ENCODE measurements at places on chromosomes 3 and 15.

GRCh38 chr15:74530771-74531143, 10.3 kb upstream of the ARID3B start:
- no peak for DNase-seq

DNA sequence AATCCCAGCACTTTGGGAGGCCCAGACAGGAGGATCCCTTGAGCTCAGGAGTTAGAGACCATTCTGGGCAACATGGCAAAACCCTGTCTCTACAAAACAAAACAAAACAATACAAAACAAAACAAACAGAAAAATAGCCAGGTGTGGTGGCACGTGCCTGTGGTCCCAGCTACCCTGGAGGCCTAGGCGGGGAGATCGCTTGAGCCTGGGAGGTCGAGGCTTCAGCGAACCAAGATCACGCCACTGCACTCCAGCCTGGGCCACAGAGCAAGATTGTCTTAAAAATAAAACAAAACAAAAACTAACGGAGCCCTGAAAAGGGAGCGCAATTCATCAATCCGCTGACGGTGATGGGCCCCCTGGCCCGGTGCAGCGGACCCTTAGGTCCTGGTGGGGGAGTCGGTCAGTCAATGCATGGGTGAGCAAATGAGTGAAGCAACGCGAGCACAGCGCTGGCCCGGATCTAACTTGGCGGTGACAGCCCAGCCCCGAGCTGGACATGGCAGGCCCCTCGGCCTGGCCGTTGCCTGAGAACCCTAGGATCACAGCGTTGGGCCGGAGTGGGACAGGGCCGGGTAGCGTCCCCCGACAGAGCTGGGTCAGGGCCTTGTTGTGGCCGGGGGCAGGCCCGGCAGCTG, 52.4 kb upstream of the BLM start:
- peak; percentile 62 for DNase-seq

- peak; percentile 90 for DNase-seq
These were observed 16.1 kb upstream of the LARP6 start for GRCh38 chr15:70870051-70870450.

GRCh38 chr3:49134471-49135265, 1.8 kb upstream of the LAMB2 start:
- DNase-seq: no peak

DNA sequence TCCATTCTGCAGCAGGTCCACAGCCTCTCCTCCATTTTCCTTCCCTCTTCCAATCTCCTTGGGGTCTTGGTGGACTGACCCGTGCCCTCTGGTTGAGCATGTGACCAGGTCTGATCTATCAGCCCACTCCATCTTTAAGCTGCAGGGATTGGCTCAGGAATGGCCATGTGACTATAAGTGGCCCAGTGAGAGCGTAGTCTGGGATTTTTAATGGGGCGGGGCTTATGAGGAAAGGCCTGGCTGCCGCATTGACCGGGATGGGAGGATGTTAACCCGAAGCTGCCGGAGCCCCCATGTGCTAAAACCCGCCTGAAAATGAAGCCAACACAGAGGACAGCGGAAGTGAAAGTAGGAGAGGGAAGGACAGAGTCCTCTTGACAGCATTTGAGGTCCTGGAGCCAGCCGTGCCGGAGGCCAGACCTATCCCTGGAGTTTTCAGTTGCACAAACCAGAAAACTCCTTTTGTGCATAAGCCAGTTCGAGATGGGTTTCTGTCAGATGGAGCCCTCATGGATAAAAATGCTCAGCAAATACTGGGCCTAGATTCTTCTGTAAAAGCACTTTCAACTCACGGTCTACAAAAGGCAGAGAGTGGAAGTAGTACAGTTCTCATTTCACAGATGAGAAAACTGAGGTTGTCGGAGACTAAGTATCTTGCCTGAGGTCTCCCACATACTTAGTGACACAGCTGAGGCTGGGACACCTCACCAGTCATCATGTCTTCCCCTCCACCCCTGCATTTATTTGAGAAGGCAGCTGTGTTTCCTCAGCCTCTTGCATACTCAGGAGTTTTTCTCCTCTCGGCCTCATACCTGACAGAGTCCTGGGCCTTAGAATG, 61.9 kb downstream of the ATP2B2 start:
- DNase-seq: no peak

GRCh38 chr3:53238051-53238850, 17.6 kb downstream of the TKT start:
- peak; percentile 94 for DNase-seq

DNA sequence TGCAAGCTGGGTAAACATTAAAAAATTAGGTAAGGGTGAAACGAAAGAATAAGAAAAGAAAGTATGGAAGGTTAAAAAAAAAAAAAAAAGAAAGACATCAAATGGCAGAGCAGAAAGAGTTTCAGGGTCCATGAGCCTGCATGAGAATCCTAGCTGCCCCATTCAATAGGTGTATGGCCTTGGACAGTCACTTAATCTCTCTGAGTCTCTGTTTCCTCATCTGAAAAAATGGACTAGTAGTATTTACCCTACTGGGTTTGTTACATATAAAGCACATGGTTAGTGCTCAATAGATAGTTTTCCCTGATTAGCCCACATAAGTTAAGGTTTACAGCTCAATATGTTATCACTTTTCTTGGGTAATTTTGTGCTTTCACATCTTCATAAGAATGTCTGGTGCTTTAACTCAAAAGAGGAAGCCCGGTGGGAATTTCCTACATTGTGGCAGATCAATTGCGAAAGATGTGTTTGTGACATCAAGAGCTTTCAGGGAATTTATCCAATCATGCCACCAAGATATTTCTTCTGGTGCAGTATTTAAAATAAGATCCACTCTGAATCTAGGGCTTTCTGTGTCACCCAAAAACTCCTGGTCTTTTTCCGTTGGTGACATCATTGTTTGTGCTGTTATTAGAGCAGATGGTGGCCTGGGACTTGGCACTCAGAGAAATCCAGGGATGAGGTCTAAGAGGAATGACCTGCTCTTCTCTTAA, 57.2 kb upstream of the UBE2E1 start:
- DNase-seq: peak; percentile 86

- no peak for DNase-seq
These were observed 151.4 kb upstream of the ARL6 start for GRCh38 chr3:97613139-97613538.

DNA sequence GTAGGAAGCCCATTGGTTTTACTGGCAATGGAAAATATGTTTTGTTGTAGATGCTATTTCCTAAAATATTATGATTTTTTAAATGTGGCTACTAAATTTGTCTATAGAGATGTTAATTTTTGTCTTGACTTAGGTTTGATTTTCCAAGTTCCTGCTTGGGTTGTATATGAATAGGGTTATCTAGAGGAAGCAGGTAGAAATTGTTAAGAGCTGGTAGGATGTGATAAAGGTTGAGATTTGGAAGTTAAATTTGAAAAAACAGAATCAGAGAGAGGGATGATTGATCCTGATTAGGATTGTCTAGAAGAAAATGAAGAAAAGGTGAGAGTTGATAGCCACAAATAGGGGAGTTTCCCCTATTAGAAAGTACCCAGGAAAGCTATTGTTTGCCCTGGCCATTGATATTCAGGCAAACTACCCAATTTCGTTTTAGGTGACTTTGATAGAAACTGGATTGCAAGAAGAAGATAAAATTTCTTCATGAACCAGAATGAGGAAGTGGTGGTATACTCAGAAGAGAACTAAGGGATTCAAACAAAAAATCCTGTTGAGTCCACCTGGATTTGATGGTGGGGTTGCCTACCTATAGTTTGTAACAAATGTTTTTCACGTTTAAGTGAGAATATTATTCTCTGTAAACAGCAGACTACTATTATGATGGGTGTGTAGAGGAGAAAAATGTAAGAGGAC, 91.2 kb upstream of the PHLDB2 start:
- DNase-seq: no peak
